ENCODE measurements at places on chromosomes 4 and X. TPM values are rescaled to one million over a fixed set of nuclear protein-coding genes. Genes with fewer than 3 reads are reported as not detected.

DNA sequence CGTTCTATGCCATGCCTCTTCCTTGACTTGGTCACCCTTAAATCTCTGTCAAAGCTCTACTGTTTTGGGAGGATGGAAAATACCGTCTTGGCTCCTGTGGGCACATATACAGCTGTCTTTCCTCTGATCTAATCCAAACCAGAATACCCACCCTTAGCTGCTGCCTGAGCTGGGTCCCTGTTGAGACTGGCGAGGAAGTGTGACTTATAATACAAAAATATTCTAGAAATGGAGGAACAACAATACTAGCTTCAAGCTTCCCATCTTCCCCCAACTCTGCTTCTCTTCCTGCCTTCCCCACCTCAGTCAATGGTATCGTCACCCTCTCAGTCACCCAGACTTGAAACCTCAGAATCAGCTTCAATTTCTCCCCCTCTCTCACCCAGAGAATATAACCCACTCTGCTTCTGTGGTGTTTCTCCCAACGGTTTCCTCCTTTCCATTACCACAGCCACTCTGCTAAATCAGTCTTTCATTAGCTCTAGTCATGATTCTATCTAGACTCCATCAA, 599 bp upstream of the IL2RG start:
- no peak for DNase-seq
- no peaks in the 10 kb centered on the region for H3K27me3 ChIP-seq
- H3K36me3 ChIP-seq = no peaks in the 10 kb centered on the region
- H3K27ac ChIP-seq = no peak overlapping the region
- no peaks in the 10 kb centered on the region for H3K4me1 ChIP-seq

DNA sequence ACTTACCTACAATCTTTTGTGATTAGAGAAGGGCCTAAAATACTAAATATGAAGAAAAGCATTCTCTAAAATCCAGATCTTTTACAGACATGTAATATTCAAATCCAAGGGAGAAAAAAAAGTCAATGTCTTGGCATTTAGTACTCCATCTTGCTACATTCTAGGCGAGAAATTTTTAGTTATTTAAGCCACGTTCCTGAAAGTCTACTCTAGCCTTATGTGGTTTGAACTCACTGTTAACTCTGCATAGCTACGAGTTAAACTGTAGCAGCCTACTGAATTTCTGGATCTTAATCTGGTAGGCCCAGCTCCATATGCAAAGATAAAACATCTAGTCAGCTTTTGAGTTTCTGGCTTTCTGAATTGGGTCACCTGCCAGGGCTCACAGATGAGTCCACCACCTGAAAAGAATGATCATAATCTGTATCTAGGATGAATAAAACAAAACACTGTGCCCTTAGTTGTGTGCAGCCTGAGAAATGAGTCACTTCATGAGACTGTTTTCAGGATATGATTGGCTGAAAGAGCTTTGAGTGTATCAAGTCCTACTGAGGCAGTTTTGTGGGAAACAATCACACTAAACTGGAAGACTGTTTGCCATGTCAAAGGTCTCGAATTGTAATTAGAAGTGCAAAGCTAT, 3.2 kb upstream of the NEK1 start:
- peaks cover 15% of the 10 kb centered on the region for H3K4me1 ChIP-seq
- H3K4me3 ChIP-seq = no peak overlapping the region
- DNase-seq = peak; percentile 13
- H3K36me3 ChIP-seq = no peaks in the 10 kb centered on the region
- H3K27ac ChIP-seq = no peak overlapping the region

DNA sequence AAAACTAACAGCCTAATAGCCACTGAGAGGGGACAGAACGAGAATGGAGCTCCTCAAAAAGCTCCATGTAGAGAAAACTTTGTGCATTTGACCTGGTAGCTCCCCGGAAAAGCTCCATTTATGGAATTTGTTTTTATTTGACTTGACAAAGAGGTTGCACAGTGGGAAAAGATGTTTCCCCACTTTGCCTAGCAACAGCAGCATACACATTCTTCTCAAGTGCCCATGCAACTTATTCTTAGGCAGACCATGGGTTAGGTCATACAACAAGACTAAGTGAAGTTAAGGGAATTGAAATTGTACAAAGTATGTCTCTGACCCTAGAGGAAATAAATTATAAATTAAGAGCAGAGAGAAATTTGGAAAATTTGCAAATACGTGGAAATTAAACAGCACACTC, 949.6 kb upstream of the PRKX start:
- no peak overlapping the region for H3K27ac ChIP-seq
- H3K4me3 ChIP-seq = no peak overlapping the region
- H3K36me3 ChIP-seq = no peaks in the 10 kb centered on the region
- no peaks in the 10 kb centered on the region for H3K27me3 ChIP-seq
- H3K4me1 ChIP-seq = peaks cover 11% of the 10 kb centered on the region

GRCh38 chrX:80751456-80751855, 58.2 kb downstream of the BRWD3 start:
- H3K4me1 ChIP-seq = no peaks in the 10 kb centered on the region
- H3K4me3 ChIP-seq = no peak overlapping the region
- DNase-seq = no peak
- H3K27me3 ChIP-seq = no peaks in the 10 kb centered on the region

DNA sequence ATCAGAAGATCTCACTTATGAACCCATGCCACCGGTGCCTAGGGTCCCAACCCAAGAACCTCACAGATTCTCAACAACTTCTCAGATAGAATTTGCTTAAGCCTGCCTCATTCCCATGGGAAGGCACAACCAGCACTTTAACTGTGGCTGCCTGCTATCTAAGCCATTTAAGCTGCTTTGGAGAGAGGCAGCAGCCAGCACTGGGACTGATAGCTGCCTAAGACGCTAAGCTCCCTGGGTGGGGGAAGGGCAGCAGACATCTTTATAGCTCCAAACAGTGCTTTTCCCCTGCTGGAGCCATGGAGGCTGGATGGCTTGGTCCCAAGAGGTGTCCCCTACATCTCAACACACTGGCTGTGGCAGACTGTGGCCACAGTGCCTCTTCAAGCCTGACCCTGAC, 1268.6 kb downstream of the FAM133A start:
- no peaks in the 10 kb centered on the region for H3K4me1 ChIP-seq
- H3K4me3 ChIP-seq = no peak overlapping the region

DNA sequence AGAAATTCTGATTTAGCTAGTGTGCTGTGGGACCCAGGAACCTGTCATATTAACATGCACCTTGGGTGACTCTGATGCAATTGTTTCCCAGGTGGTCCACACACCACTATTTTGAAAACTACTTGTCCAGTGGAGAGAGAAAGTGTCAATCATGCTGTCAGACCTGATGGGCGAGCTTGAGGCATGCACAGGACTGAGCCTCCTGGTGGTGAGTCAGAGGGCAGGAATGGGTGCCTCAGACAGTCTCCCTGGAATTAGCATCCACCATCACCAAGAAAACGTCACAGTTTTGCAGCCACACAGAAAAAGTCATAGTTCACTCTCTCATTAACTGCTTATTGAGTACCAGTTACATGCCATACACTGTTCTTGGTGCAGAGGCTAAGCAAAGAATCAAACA, 181.8 kb upstream of the MAOA start:
- no peaks in the 10 kb centered on the region for H3K27me3 ChIP-seq
- no peaks in the 10 kb centered on the region for H3K4me1 ChIP-seq
- peak; percentile 52 for DNase-seq
- H3K4me3 ChIP-seq = no peak overlapping the region
- no peak overlapping the region for H3K27ac ChIP-seq

GRCh38 chr4:80615099-80615498, 279.6 kb downstream of the CFAP299 start:
- DNase-seq = peak; percentile 18
- H3K4me1 ChIP-seq = peaks cover 13% of the 10 kb centered on the region
- H3K27me3 ChIP-seq = no peaks in the 10 kb centered on the region
- no peak overlapping the region for H3K27ac ChIP-seq

- 0 out of 2 replicates have a peak overlapping the region, but pooled peaks have one; percentile 0 for H3K27ac ChIP-seq
- no peaks in the 10 kb centered on the region for H3K27me3 ChIP-seq
- peaks cover 34% of the 10 kb centered on the region for H3K4me1 ChIP-seq
- DNase-seq = peak; percentile 25
- peaks cover 9% of the 10 kb centered on the region for H3K36me3 ChIP-seq
Observed at GRCh38 chr4:168683595-168683994, 186.7 kb downstream of the PALLD start.

- H3K4me3 ChIP-seq = no peak within 1 kb of the TSS
- H3K27me3 ChIP-seq = peaks cover 53% of the 10 kb centered on the region
- H3K36me3 ChIP-seq = no peaks in the 10 kb centered on the region
- H3K27ac ChIP-seq = no peak within 1 kb of the TSS
- no peak for DNase-seq
Observed at GRCh38 chr4:70360460-70360859, at the start of gene SMR3A. Gene SMR3A (plus strand): TSS chr4:70360760. CDS start chr4:70362116, 1,356 bp downstream.

GRCh38 chr4:27043200-27043599, 182.6 kb downstream of the STIM2 start:
- DNase-seq = no peak
- no peaks in the 10 kb centered on the region for H3K27me3 ChIP-seq
- no peak overlapping the region for H3K27ac ChIP-seq
- no peaks in the 10 kb centered on the region for H3K36me3 ChIP-seq
- no peaks in the 10 kb centered on the region for H3K4me1 ChIP-seq

GRCh38 chrX:53713987-53714579, 27.6 kb upstream of the HUWE1 start:
- no peaks in the 10 kb centered on the region for H3K27me3 ChIP-seq
- peak overlapping the region; percentile 89 for H3K27ac ChIP-seq
- H3K4me3 ChIP-seq = peak overlapping the region; percentile 26
- H3K4me1 ChIP-seq = peaks cover 58% of the 10 kb centered on the region

DNA sequence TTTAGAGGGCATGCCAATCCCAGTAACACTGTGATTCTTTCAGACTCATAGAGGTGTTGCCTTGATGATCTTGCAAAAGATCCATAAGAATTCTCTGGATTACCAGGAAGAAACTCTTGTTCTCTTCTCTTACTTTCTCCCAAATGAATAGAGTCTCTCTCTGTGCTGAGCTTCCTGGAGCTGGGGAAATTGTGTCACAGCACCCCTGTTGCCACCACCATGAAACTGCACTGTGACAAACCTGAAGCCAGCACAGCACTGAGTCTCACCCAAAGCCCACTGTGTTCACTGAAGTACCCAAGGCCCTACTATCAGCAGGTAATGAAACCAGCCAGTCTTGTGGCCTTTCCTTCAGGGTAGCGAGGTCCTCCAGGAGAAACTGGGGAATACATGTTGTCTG, 332.7 kb upstream of the FGF16 start:
- H3K4me3 ChIP-seq = no peak overlapping the region
- no peaks in the 10 kb centered on the region for H3K4me1 ChIP-seq
- no peaks in the 10 kb centered on the region for H3K36me3 ChIP-seq
- no peak for DNase-seq

- peaks cover 23% of the 10 kb centered on the region for H3K27me3 ChIP-seq
- no peak overlapping the region for H3K27ac ChIP-seq
- no peak for DNase-seq
- no peaks in the 10 kb centered on the region for H3K4me1 ChIP-seq
- no peak overlapping the region for H3K4me3 ChIP-seq
- H3K36me3 ChIP-seq = no peaks in the 10 kb centered on the region
Observed at GRCh38 chrX:153642051-153642654, 4.8 kb upstream of the DUSP9 start.

DNA sequence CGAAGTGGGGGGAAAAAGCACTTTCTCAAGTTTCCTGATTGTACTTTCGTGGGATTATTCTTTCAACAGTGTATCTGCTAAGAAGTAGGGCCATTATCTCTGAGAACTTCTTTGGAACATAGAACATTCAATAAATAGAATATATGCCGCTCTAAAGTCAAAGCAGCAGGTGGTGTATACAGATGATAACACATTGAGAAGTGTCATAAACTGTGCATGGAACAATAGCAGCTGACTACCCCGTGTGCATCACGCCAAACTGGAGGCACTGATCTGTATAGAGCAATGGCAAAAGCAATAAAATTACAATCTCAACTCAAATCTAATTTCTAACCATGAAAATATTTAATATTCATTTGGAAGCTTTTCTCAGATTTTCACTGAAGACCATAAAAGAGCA, 175.3 kb downstream of the DCTD start:
- H3K4me3 ChIP-seq = no peak overlapping the region
- no peak for DNase-seq
- no peaks in the 10 kb centered on the region for H3K36me3 ChIP-seq
- peaks cover 24% of the 10 kb centered on the region for H3K4me1 ChIP-seq

GRCh38 chr4:85084371-85085094, 118.0 kb upstream of the WDFY3 start:
- no peaks in the 10 kb centered on the region for H3K27me3 ChIP-seq
- H3K4me1 ChIP-seq = no peaks in the 10 kb centered on the region
- DNase-seq = peak; percentile 75
- no peak overlapping the region for H3K27ac ChIP-seq
- H3K36me3 ChIP-seq = no peaks in the 10 kb centered on the region

DNA sequence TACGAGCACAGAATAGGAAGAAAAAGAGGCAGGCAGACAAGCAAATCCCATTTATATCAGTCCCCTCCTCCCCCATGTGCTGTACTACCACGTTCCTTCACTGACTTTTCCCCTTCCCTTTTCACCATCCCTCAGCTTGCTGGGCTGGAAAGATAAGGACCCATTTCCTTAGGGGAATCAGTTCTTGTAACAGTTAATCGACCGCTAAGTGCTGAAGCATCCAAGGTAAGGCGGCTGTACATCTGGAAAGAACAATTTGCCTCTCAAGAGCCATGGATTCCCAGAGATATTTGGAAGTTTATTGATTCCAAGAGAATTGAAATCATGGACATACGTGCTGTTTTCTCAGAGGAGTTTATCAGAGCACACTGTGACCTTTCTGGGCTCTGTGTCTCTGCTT, 1688.0 kb downstream of the STIM2 start:
- no peaks in the 10 kb centered on the region for H3K36me3 ChIP-seq
- no peak for DNase-seq
- no peak overlapping the region for H3K4me3 ChIP-seq
- H3K27me3 ChIP-seq = no peaks in the 10 kb centered on the region
- H3K27ac ChIP-seq = no peak overlapping the region

DNA sequence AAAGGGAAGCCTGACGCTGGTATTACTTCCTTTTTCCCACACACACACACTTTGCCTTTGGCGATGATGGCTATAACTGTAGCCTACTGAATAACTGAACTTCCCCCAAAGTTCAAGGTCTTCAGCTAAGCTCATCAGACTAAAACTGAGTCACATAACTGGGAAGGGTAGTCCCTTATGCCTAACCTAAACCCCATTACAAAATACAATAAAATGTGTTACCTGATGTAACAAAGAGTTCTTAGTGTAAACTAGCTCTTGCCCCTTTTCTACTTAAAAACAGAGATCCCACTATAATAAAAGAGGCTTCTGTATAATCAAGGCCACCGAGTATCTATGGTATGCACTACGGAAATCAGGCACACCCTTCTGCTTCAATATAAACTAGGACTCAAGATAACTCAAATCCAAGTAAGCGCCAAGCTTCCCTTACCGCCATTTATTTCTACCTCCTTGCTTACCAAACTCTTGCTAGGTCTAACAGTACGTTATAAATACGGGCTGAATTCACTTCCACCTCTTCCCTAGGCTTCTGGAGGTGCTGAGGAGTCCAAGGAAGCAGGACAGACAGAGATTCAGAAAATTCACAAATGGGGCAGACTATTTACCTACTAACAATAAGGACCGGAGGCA, 2.4 kb downstream of the OTUD4 start:
- H3K27ac ChIP-seq = peak overlapping the region; percentile 15
- peaks cover 21% of the 10 kb centered on the region for H3K4me1 ChIP-seq
- peak overlapping the region; percentile 87 for H3K4me3 ChIP-seq
- DNase-seq = peak; percentile 53
- peaks cover 11% of the 10 kb centered on the region for H3K36me3 ChIP-seq

GRCh38 chr4:186946682-186947294, 223.1 kb upstream of the FAT1 start:
- H3K27ac ChIP-seq = no peak overlapping the region
- no peaks in the 10 kb centered on the region for H3K36me3 ChIP-seq
- no peaks in the 10 kb centered on the region for H3K27me3 ChIP-seq
- no peak overlapping the region for H3K4me3 ChIP-seq
- no peaks in the 10 kb centered on the region for H3K4me1 ChIP-seq

The ARSJ gene
- 16.4 TPM for total RNA-seq

The NMU gene
- total RNA-seq = 40.2 TPM

The RS1 gene
- not detected for total RNA-seq

All from PC-3 (cell line).